ENCODE measurements at places on chromosomes 5 and 9.

GRCh38 chr5:38896760-38897159 is 50.9 kb downstream of the OSMR start:
- DNase-seq = no peak

DNA sequence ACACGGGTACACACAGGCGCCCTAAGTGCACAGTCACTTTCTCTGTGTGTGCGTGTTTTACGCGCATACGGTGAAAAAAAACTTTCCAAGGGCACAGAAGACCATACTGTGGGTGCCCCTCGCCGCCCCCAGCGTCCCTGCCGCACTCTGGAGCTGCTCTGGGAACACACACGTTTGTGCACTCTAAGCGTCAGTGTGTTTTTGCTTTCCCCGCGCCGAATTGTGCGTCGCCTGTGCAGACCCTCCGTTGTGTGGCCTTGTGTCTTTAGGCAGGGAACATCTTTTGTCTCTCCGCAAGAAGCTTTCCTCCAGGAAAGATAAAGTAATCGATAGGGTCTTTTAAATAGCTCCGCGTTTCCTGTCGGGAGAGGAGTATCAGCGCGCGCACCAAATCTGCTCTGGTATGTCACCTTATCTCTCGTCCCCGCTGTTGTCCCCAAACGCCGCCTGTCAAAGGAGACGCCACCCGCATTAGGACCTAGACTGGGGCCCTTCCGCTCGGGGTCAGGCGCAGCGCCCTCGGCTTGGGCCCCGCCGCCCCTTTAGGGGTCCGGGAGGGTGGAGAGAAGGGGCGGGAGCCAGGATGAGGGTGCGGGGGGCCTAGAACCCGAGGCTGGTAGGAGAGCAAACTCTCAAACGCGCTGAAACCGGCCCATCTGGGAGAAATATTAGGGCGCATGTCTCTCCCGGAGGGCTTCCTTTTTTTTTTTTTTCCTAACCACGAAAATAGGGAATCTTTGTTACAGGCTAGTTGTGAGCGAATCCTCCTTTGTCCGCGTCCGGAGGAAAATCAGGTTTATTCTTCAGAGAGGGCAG is 10.5 kb upstream of the NKX2-5 start:
- DNase-seq = no peak

- DNase-seq = no peak
These were observed 79.0 kb upstream of the RNF38 start for GRCh38 chr9:36479101-36479500.

GRCh38 chr9:17031546-17031945 is 103.3 kb upstream of the CNTLN start:
- no peak for DNase-seq

GRCh38 chr9:21428235-21428634 is 12.0 kb upstream of the IFNA1 start:
- no peak for DNase-seq

DNA sequence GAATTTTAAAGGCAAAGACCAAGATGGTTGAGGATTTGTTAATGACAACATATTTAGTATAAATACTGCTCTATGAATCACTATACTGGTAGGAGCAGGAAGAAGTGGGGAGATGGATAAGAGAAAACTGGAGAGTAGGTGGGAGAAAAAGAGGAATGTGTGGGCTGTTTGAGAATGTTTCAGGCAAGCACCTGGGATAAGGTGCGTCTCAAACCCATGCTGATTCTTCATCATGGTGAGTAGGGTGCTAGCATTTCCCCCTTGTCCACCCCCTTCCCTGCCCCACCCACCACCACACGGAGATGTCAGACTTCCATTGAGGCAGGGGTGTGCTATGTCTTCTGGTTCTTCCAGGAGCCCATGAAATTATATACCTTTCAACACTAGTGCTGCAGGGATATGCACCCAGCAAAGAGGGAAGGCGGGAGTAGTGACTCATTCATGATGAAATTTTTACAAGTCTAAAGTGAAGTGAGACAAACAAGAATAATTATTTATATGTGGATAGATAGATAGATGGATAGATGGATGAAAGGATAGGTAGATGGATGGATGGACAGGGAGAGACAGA is 54.3 kb downstream of the MTX3 start:
- DNase-seq = no peak

- no peak for DNase-seq
These were observed 124.3 kb upstream of the SLC12A2 start for GRCh38 chr5:127959152-127959764.

DNA sequence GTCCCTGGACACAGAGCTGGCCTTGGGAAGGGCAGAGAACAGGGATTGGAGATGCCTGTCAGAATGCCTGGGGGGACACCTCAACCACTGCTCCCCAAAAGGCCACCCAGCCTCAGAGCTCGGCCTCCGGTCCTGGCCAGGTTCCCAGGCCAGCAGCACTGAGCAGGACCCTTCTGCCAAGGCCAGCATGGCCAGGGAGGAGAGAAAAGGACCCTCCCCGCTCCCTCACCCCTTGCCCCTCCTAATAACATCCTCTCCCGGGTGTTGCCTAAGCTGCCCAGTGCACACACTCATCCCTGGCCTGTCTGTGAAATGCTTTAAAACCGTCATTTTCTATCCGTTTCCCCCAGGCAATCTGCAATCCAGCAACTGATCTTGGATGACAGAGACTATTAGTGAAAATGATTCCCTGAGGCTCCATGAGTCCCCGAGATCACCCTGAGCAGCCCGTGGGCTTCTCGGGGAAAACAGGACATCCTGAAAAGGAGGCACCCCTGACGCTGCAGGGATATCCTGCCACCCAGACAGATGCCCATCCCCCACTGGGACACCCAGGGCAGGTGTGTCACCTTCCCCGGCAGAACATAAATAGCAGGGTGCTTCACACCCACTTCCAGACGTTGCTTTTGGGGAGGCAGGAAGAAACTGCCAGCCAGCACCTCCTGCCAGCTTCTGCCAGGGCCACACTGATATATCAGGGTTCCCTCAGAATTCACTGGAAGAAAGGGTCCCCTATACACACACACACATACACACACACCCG is 75.3 kb downstream of the ADAMTS2 start:
- no peak for DNase-seq

All from esophagus squamous epithelium (tissue), 5 donors.